ENCODE measurements at places on chromosomes 1 and 21.
A peak's percentile ranks its signal among the peaks of the same experiment; 100 is the strongest.

DNA sequence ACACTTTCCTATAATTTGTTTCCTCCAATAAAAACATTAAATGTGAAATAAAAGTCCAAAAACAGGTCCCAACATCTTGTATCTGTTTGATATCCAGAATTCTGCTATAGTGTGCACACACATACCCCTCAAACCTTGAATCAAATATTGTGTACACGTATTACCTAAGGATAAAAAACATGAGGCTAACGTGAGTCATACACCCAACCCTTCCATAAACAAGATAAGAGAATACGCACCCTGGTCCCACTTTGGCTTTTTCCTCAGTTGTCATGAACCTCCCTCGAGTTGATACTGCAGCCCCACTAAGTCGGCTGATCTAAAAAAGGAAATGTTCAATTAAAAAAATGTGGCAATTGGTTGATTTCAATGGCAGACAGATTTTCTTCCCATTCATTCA, 5.2 kb downstream of the KHDC4 start:
- no peak for DNase-seq

GRCh38 chr1:202154766-202155477, 5.5 kb downstream of the PTPN7 start:
- DNase-seq: peak; percentile 50

DNA sequence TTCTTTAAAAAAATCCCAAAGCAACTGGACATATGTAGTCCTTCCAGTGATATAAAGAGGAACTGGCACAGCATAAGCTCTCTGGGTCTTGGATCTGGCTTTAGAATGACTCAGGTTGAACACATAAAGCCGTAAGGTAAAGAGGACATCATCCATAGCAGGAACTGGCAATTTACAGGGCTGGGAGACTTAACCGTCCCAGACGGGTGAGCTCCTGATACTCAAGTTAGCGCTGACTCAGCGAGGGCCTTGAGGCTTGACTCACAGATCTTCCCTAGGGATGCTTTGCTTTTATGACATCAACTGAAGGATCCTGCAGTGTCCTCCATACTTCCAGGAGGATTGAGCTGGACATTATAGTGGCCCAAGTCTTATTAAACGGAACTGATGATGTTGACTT, 154.1 kb downstream of the CLIC6 start:
- DNase-seq: no peak

DNA sequence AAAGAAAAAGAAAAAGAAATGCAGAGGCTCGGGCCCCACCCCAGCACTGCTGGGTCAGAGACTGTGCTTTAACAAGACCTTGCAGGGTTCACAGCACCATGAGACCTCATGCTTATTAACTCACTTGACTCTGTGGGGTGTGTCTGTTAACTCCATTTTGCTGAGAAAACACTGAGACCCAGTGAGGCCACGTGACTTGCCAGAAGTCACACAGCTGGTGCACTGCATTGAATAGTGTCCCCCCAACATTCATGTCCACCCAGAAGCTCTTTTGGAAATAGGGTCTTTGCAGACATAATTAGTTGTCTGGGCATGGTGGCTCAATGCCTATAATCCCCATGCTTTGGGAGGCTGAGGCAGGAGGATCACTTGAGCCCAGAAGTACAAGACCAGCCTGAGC, 39.7 kb downstream of the CHD5 start:
- DNase-seq: no peak

DNA sequence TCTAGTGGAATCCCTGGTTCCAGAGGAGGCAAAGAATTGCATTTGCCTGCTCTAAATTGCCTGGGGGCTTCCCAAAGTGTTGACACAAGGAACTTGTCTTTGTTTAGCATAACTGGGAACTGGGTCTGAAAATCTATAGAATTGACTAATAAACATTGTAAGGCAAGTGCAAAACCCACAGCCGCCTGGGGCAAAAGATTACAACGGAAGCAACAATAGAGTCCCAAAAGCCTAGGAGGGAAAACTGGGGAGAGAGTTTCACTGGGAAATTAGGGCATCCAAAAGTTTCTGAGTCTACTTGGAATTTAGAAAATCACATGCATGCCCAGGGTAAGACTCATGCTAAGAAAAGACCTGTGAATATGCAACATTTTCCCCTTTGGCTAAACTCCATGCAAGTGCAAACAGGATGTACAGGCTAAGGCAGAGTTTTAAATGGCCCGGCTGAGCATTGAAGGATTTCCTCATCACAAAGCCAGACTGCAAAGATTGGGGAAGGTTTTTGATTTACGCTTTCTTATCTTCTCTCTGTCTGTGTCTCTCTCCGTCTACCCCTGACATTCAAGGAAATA, 725.3 kb upstream of the NCAM2 start:
- no peak for DNase-seq

- no peak for DNase-seq
These were observed 112.9 kb downstream of the CDC7 start for GRCh38 chr1:91613595-91613994.

DNA sequence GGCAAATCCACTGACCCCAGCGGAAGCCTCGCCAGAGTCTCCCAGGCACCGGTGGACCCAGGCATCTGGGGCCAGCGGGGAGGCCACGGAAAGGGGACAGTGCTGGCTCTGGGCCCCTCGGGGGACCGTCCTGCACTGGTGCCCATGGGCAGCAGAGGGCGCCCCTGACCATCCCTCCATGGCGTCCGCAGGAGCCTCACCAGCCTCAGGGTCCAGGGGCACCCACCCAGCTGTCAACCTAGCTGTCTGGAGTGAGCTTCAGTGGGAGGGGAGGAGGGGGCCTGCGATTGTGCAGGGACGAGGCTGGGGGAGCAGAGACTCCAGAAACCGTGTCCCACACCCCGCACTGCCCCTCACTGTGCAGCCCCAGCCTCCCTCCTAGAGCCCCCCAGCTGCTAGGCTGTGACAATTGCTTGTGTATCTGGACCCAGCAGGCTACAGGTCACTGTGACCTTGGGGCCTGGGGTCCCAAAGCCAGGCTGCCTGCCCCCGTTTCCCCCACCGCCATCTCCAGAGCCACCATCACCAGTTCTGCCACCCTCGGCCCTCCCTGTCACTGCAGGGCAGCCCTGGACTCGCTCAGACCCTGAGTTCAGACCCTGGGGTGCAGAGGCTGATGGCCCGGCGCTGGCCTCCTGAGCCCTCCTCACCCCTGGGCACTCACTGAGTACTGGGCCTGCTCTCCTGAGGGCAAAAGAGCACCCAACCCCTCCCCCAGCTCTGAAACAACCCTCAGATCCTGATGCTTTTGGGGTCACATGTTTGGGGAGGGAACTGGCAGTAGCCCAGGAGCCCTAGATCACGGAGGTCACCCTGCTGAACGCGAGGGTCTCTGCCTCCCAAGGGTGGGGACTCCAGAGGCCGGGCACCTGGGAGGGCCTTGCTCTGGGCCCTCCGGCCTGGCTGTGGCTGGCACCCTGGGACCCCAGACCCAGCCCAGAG, 10.6 kb upstream of the COL6A1 start:
- DNase-seq: peak; percentile 55

DNA sequence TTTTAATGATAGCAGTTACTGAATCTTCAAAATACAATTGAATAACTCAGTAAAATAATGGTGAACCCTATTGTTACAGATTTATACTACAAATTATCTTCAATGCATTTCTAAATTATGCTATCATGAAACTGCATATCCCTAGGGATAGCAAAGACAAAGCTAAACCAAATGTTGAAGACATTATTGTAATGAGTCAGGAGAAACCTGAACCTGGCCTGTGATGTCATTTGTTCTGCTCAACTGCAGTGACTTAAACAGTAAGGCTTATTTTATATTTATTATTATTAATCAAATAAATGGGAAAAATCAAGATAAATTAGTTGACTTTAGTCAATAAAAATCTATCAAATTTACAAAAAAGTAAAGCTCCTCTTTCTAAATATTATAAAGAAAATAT, 100.3 kb downstream of the UCHL5 start:
- DNase-seq: no peak
